Psoas muscle (tissue), 8 donors: ENCODE measurements at places on chromosomes 6 and 20. TPM values are rescaled to one million over a fixed set of nuclear protein-coding genes. Genes with fewer than 3 reads are reported as not detected.
A peak's percentile ranks its signal among the peaks of the same experiment; 100 is the strongest.

- no peaks in the 10 kb centered on the region for H3K36me3 ChIP-seq
- H3K4me1 ChIP-seq = no peaks in the 10 kb centered on the region
- peak; percentile 89 for DNase-seq
- no peak overlapping the region for H3K27ac ChIP-seq
These were observed 95.0 kb downstream of the SNX5 start for GRCh38 chr20:17873410-17874270.

DNA sequence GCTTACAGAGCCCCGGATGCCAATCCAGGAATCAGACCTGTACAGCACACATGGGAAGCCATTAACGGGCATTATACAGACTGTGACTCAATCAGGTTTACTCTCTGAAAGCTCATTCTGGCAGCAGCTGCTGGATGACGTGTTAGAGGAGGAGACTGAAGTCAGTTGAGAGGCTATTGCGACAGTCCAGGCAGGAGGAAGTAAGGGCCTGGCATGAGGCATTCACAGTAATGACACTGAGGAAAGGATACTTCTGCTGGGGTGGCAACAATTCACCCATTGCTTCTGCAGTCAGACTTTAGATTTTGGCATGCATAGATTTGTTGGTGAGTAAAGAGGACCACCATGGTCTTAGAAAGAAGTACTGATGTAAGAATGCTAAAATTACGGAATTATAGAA, 151.0 kb upstream of the HEY2 start:
- H3K36me3 ChIP-seq = no peaks in the 10 kb centered on the region
- H3K27me3 ChIP-seq = no peaks in the 10 kb centered on the region
- H3K4me1 ChIP-seq = peaks cover 29% of the 10 kb centered on the region
- peak overlapping the region; percentile 32 for H3K4me3 ChIP-seq

GRCh38 chr20:15860850-15861249, 712.4 kb downstream of the KIF16B start:
- H3K4me1 ChIP-seq = no peaks in the 10 kb centered on the region
- no peaks in the 10 kb centered on the region for H3K27me3 ChIP-seq
- no peak overlapping the region for H3K4me3 ChIP-seq
- H3K36me3 ChIP-seq = no peaks in the 10 kb centered on the region

DNA sequence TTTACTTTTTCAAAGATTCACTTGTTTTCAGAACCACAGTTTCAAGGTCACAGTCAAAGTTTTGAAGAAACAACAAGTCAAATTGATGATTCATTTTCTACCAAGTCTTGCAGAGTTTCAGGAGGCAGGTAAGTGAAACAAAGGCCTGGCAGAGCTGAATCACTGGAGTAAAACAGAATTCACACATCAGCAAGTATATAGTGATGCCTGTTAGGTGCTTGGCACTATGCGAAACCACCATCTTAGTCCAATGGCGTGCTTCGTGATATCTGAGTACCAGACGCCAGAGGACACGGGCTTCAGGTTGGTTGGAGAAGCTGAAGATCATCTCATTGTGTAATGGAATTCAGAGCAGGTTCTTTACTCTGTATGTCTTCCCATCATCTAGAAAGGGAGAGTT, 75.9 kb downstream of the RTN4IP1 start:
- no peaks in the 10 kb centered on the region for H3K36me3 ChIP-seq
- no peak for DNase-seq
- no peaks in the 10 kb centered on the region for H3K27me3 ChIP-seq

DNA sequence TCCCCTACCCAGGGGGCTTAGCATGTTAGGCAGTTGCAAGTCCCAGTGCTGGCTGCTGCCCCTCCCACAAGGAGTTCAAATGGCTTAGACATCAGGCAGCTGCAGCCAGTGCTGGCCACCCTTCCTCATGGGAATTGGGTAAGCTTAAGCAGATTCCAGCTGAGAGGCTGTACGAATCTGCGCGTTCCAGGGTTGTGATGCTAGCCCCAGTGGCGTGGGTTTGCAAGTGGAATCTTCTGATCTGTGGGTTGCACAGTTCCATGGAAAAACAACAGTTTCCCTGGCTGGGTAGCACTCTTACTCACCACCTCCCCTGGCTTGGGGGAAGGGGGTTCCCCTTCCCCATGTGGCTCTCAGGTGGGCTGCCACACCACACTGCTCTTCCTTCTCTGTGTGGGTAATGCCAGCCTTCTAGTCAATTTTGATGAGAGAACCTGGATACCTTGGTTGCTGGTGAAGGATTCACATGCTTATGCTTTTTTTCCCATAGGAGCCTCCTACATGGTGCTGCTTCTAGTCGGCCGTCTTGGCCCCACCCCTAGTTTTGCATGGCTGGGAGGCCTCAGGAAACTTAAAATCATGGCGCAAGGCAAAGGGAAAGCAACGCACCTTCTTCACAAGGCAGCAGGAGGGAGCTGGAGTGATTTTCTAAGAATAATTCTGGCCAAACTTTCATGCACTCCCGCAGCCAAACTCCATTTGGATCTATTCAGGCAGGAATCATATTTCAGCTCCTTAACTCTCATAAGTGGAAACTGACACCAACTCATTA, 13.0 kb downstream of the DYNLT2 start:
- H3K4me1 ChIP-seq = peaks cover 18% of the 10 kb centered on the region
- peak overlapping the region; percentile 68 for H3K27ac ChIP-seq
- H3K4me3 ChIP-seq = peak overlapping the region; percentile 54
- H3K27me3 ChIP-seq = no peaks in the 10 kb centered on the region
- H3K36me3 ChIP-seq = no peaks in the 10 kb centered on the region

DNA sequence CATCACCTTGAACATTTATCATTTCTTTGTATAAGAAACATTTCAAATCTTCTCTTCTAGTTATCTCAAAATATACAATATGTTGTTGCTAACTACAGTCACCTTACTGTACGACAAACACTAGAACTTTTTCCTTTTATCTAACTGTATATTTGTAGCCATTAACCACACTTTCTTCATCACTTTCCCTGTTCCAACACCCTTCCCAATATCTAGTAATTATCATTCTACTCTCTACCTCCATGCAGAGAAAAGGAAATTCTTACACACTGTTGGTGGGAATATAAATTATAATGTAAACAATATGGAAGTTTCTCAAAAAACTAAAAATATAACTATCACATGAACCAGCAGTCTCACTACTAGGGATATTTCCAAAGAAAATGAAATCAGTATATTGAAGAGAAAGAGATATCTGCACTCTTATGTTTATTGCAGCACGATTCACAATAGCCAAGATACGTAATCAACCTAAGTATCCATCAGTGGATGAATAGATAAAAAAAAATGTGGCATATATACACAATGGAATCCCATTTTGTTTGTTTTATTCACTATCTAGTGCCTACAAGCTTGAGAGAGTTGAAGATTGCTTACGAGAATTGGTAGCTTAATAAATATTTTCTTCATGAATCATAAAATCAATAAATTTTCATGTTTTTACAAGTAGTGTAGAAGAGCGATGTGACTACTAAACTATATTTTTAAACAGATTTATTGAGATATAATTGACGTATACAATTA, 2.4 kb downstream of the RHAG start:
- H3K27ac ChIP-seq = no peak overlapping the region
- H3K27me3 ChIP-seq = no peaks in the 10 kb centered on the region
- no peak for DNase-seq
- H3K4me1 ChIP-seq = no peaks in the 10 kb centered on the region
- H3K36me3 ChIP-seq = no peaks in the 10 kb centered on the region

GRCh38 chr20:3759316-3759823, 8.2 kb downstream of the ADISSP start:
- no peaks in the 10 kb centered on the region for H3K27me3 ChIP-seq
- H3K4me3 ChIP-seq = no peak overlapping the region
- no peak overlapping the region for H3K27ac ChIP-seq
- no peak for DNase-seq
- no peaks in the 10 kb centered on the region for H3K4me1 ChIP-seq

- no peak overlapping the region for H3K27ac ChIP-seq
- DNase-seq = no peak
- H3K4me3 ChIP-seq = no peak overlapping the region
- H3K36me3 ChIP-seq = no peaks in the 10 kb centered on the region
- H3K4me1 ChIP-seq = no peaks in the 10 kb centered on the region
These were observed 496.0 kb upstream of the ADGRB3 start for GRCh38 chr6:68139130-68139529.

- no peak for DNase-seq
- no peaks in the 10 kb centered on the region for H3K27me3 ChIP-seq
- H3K4me1 ChIP-seq = no peaks in the 10 kb centered on the region
- H3K27ac ChIP-seq = no peak overlapping the region
- H3K4me3 ChIP-seq = no peak overlapping the region
These were observed 32.2 kb downstream of the MMUT start for GRCh38 chr6:49430866-49431265.

DNA sequence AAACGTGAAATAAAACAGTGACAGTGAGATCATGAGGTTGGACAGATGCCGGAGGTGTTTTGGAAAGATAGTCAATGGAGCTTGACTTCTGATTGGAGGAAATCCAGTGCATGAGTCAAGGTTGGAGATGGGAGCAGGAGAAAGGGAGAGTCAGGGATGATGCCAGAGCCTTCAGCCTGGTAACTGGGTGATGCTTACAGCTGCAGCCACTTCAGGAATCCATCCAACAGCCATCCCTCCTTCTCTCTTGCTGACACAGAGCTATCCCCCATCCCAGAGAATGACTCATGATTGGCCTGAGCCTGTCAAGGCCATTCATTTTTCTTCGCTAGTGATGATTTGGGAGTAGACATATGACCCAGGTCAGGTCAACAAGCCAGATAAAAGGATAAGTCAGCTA, 112.8 kb downstream of the SAMD5 start:
- DNase-seq = no peak
- H3K27ac ChIP-seq = no peak overlapping the region
- no peaks in the 10 kb centered on the region for H3K4me1 ChIP-seq
- H3K27me3 ChIP-seq = peaks cover 2% of the 10 kb centered on the region
- H3K36me3 ChIP-seq = no peaks in the 10 kb centered on the region

GRCh38 chr20:50913690-50914375, 17.4 kb downstream of the ADNP start:
- H3K27me3 ChIP-seq = no peaks in the 10 kb centered on the region
- H3K4me3 ChIP-seq = no peak overlapping the region
- DNase-seq = no peak
- no peaks in the 10 kb centered on the region for H3K36me3 ChIP-seq
- H3K27ac ChIP-seq = peak overlapping the region; percentile 76

DNA sequence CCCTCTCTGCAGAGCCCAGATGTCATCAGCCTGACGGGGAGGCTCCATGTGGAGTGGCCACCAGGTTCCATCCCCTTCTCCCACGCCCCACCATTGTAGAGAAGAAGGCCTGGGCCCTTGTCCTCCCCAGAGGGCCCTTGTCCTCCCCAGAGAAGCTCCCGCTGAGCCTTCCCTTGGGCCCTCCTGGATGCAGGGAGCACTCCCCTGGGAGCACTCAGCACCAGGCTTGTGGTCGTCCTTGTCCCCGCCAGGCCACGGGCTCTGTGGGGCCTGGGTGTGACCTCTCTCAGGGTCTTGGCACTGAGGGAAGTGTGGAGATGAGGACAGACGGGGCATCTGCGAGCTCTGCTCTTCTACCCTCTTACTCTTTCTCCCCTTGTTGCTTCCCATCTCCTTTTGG, 83.4 kb upstream of the NNAT start:
- DNase-seq = no peak
- no peak overlapping the region for H3K27ac ChIP-seq
- peaks cover 4% of the 10 kb centered on the region for H3K27me3 ChIP-seq
- H3K36me3 ChIP-seq = no peaks in the 10 kb centered on the region
- H3K4me3 ChIP-seq = no peak overlapping the region

DNA sequence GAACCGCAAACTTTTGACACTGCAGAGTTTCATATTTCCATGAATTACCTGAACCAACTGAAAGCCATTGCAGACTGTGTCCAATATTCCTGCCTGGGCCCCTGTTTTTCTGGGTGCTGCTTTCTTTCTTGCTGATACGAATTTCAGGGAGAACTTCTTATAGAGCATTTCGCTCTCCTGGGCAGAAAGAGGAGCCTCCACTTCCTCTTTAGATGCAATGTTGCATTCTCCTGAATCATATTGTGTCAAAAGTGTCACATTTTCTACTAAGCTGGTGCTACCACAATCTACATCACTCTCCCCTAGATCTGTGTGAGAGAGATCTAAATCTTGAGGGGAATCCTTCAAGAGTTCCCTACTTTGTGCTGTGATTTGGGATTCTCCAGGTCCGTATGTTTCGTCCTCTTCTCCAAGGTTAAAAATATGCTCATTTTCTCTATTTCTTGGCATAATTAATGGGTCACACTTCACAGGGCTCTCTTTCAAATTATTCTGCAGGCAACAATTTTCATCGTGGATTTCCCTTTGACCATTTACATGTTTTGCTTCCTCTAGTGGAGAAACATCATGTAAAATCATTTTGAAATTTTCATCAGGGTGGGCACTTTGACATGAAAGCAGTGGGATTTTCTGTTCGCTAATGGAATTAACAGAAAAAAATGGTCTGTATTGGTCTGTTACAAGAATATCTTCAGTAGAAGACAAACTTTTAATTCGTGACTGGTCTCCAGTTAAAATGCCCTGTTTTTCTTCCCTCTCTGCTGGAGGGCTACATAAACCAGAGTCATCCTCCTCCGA, 102.3 kb downstream of the DST start:
- H3K4me1 ChIP-seq = peaks cover 55% of the 10 kb centered on the region
- H3K27me3 ChIP-seq = no peaks in the 10 kb centered on the region
- no peaks in the 10 kb centered on the region for H3K36me3 ChIP-seq
- DNase-seq = no peak
- peak overlapping the region; percentile 80 for H3K27ac ChIP-seq
- peak overlapping the region; percentile 62 for H3K4me3 ChIP-seq

DNA sequence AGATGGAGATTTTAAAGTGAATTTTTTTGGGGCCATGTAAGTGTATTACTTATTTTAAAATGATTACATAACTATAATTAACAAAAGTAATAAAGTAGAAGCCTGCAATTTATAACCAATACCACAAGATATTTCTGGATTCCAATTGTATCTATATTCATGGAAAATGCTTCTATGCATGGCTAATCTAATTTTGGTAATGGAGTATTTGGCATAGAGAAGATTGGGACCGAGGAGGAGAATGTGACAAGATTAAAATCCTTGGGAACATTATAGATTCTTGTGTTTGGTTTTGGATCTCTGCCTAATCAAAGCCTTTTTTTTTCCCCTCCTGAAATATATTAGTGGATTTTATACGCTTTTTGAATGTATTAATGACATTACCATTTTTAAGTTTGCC, 12.9 kb upstream of the TMX4 start:
- H3K27me3 ChIP-seq = no peaks in the 10 kb centered on the region
- no peak for DNase-seq
- no peaks in the 10 kb centered on the region for H3K36me3 ChIP-seq
- H3K4me1 ChIP-seq = no peaks in the 10 kb centered on the region

- no peak overlapping the region for H3K27ac ChIP-seq
- H3K27me3 ChIP-seq = peaks cover 92% of the 10 kb centered on the region
- no peak overlapping the region for H3K4me3 ChIP-seq
- no peaks in the 10 kb centered on the region for H3K36me3 ChIP-seq
These were observed 79.9 kb upstream of the BHLHE23 start for GRCh38 chr20:63086421-63087235.

The FOXF2 gene
- polyA plus RNA-seq = 0.17 TPM

The LAMA5 gene
- polyA plus RNA-seq = 23.3 TPM

The KIF25 gene
- 0.14 TPM for polyA plus RNA-seq

The DEFB115 gene
- polyA plus RNA-seq = not detected

The GUCA1A gene
- not detected for polyA plus RNA-seq

The DOK5 gene
- polyA plus RNA-seq = 9.1 TPM

The RALGAPA2 gene
- polyA plus RNA-seq = 12.2 TPM

The HAO1 gene
- polyA plus RNA-seq = not detected
